ENCODE measurements at places on chromosomes 4 and X.

- DNase-seq = no peak
Observed at GRCh38 chr4:38088321-38088720, 128.1 kb downstream of the PTTG2 start.

DNA sequence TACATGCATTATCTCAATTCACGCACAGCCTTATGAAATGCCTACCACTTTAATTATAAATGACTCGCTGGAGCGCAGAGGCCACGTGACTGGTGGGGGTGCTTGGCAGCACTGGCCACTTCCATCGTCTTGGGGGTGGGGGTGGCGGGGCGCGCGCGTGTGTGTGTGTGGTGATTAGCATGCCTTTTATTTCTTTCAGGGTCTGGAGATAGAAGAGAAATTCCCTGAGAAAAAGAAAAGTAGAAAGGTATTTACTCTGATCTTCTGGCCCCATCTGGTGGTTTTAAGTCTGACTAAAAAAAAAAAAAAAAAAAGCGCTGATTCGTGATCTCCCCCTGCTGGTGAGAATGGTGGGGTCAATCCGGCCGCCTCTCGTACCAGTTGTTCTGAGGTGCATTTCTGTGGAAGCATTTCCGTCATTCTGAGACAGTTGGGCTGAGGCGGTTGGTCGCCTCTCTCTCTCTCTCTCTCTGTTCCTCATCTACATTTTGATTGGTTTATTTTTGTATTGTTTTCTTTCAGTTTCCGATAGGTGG lies at the start of gene CCNB3:
Gene CCNB3, plus strand, starts transcription at position 402 of the 536 bp plus-strand sequence. CDS start 80,399 bp downstream, outside the sequence.
- peak; percentile 74 for DNase-seq

DNA sequence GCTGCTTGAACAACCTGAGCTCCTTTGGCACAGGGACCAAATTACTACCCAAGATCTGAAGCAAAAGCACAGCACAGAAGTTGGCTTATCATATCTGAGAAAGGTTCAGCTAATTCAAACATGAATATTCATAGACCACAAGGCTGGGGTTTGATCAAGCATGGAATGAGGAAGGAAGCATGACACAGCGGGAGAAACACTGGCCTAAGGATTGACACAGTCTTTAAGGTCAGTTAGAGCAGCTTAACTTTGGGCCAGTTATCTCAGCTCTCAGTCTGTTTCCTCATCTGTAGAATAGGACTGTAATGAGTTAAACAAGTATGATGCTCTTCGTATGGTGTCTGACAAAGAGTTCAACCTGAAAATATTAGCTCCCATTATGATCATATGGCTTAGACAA lies 88.5 kb upstream of the CBR4 start:
- no peak for DNase-seq

DNA sequence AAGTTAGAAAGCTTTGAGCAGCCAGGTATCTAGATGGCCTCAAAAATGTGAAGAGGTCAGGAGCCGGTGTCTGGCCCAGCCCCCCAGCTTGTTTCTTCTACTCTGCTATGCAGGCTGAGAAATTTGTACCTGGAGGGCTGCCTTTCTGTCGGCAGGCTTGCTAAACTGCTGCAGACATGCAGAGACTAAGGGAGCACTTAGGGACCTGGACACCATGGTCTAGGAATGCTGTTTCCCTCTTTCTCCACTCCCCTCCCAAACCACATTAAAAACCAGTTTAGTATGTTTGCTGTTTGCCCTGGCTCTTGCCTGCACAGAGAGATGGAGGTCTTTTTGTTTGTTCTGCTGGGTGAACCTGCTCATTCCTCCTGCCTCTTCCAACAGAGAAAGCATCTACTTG lies 157.1 kb upstream of the DGKK start:
- no peak for DNase-seq

- no peak for DNase-seq
Observed at GRCh38 chr4:4855301-4856070, 4.0 kb upstream of the MSX1 start.

DNA sequence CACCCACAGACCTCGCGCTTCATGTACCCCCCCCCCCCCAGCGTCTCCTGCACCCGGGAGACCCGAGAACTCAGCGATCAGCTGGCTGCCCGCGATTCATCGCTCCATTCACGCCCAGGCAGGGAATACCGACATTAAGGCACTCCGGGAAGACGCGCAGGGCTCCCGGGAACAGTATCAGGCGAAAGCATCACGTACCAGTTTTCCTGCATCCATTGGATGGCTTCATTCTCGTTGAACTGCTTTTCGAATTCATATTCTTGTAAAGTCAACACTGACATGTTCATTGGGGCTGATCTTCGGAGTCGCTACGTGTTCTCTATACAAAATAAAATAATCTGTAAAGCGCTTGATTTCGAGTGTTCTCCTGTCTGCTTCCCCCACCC lies 373 bp downstream of the ELOVL6 start:
- peak; percentile 67 for DNase-seq

- no peak for DNase-seq
Observed at GRCh38 chrX:45811326-45811725, 610.6 kb upstream of the DIPK2B start.

- no peak for DNase-seq
Observed at GRCh38 chr4:118898684-118899138, 10.1 kb downstream of the SYNPO2 start.

- no peak for DNase-seq
Observed at GRCh38 chrX:10795721-10796120, 175.3 kb upstream of the MID1 start.

- DNase-seq = no peak
Observed at GRCh38 chrX:76915836-76916235, 488.3 kb downstream of the MAGEE1 start.

GRCh38 chrX:103073467-103073866 lies 9.5 kb upstream of the BEX1 start:
- no peak for DNase-seq

- no peak for DNase-seq
Observed at GRCh38 chrX:19293606-19294325, 50.0 kb upstream of the PDHA1 start.

GRCh38 chr4:158796370-158797140 lies 27.7 kb downstream of the FNIP2 start:
- no peak for DNase-seq

DNA sequence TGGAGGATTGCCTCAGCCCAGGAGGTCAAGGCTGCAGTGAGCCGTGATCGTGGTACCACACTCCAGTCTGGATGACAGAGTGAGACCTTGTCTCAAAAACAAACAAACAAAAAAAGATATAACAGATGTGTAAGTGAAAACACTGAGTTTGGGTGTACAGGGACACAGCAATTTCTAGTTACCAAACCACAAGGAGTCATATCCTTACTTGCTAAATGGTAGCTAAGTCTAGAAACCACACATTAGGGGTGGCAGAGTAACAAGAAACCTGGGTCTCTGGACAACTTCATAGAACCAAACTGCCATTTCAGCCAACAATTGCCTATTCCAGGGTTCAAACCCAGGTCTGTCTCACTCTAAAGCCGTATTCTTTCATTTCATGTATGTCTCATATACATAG lies 20.8 kb downstream of the PPEF2 start:
- no peak for DNase-seq

DNA sequence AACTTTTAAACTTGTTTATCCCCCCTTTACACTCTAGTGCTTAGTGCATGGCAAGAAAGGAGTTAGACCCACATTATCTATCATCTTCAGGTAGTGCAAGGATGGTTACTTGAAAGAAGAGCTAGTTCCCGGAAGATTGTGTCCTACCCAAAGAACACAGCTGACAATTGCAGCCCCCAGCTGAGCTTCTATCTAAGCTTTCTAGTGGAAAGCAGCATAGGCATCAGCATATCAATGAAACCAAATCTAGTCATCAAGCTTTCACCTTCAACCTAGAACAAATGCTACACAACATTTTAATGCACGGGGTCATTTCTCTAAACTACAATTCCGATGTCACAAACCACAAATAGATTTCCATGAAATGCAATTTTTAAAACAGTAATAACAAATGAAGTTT lies 88.9 kb upstream of the TFDP3 start:
- DNase-seq = no peak

DNA sequence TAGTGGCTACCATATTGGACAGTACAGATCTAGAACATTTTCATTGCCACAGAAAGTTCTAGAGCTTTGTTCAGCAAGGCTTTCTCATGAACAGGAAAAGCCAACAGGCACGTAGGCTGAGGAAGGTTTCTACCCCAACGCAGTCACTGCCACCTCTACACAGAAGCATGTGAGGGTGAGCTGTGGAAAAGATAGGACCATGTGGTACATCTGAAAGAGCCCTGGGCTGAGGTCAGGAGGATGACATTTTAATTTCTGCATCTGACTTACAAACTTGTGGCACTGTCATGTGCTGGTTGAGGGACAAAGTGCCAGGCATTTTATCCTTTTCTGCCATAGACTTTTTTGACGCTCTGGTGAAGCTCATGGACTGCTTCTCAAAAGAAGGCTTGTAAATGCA lies 454.2 kb downstream of the BCOR start:
- no peak for DNase-seq

GRCh38 chr4:124946696-124947095 lies 234.2 kb upstream of the ANKRD50 start:
- no peak for DNase-seq

DNA sequence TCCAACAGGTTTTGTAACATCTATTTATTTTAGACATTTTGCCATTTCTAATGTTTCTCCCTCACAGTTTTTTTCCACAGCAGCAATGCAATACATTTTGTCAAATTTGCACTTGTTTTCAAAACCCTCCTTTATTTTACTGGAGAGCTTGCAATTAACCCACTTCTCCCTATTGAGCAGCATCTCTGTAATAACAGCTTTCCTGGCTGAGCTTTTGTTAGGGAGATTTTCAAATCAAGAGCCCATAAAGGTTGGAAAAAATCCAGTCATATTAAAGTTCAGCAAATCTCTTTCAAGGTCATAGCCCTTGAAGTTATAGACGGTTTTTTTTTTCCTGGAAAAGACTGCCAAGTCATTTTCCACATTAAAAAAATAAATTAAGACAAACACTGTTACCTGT lies 450.6 kb upstream of the TENM3 start:
- DNase-seq = no peak

DNA sequence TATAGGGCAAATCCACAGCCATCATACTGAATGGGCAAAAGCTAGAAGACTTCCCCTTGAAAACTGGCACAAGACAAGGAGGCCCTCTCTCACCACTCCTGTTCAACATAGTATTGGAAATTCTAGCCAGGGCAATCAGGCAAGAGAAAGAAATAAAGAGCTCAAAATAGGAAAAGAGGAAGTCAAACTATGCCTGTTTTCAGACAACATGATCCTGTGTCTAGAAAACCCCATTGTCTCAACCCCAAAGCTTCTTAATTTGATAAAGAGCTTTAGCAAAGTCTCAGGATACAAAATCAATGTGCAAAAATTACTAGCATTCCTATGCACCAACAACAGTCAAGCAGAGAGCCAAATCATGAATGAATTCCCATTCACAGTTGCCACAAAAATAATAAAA lies 160.3 kb downstream of the CXXC4 start:
- DNase-seq = no peak

GRCh38 chr4:91746551-91746950 lies 557.2 kb upstream of the GRID2 start:
- no peak for DNase-seq

- peak; percentile 71 for DNase-seq
Observed at GRCh38 chr4:125244848-125245450, 69.8 kb upstream of the FAT4 start.

- no peak for DNase-seq
Observed at GRCh38 chr4:144574000-144574399, 72.0 kb upstream of the HHIP start.

DNA sequence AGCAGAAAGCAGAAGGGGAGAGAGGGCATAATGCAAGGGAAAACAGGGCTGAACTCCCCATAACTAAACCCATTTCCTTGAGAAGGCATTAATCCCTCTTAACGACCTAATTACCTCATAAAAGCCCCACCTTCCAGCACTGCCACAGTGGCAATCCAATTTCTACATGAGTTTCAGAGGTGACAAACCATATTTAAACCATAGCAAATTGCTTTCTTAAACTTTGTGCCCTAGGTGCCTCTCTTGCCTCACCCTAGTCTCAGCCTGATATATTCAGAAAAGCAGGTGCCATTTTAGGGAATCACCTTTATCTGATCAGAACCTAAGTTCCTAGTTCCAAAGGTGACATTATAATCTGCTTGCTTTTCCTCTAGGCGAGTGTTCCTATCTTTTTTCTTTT lies 48.9 kb downstream of the SLC34A2 start:
- DNase-seq = no peak

- DNase-seq = peak; percentile 48
Observed at GRCh38 chrX:49309401-49309981, 6.0 kb downstream of the GAGE10 start.

DNA sequence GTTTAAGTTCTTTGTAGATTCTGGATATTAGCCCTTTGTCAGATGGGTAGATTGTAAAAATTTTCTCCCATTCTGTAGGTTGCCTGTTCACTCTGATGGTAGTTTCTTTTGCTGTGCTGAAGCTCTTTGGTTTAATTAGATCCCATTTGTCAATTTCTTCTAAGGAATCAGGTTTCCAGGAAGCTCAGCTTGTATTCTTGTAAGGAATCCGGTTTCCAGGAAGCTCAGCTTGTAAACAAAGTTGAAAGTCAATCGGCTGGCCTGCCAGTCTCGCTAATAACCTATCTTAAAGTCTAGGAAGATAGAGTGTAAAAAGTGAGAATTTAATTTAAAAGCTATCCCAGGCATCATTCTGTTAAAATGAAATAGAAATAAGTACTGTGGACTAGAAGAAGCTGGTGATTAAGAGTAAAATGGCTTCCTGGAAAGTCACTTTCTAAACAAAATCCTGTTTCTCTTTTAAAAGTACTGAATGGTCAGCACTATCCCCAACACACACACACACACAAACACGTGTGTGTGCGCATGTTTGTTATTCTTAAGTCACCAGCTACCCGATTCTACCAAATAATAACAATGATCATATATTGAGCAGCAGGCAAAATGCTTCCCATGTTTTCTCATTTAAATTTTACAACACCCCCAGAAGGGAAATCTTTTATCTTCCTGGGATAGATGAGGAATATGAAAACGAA lies 171.7 kb downstream of the PAPSS1 start:
- peak; percentile 34 for DNase-seq

DNA sequence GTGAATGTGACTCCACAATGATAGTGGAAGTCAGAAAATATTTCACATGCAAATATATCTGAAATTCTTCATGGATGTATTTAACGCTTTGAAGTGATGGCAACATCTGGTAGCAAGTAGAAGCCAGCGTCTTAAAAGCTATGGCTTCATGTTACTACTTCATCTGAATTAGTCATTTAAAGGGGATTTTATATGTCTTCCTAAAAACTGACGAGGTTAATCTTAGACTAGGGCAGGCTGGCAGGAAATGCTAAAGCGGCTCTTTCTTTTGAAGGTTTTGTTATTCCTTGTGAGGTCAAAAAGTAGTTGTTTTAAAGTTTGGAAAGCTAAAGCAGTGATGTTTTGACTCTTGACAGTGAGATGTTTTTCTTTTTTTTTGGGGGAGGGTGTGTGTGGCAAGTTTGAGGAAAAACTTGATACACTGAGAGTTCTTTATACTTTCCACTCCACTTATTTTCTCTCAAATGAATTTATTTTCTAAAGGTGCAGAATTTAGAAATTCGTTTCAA lies 22.6 kb downstream of the PLS3 start:
- DNase-seq = peak; percentile 57
